ENCODE measurements at places on chromosomes 16 and 17. TPM values are rescaled to one million over a fixed set of nuclear protein-coding genes. Genes with fewer than 3 reads are reported as not detected.
A peak's percentile ranks its signal among the peaks of the same experiment; 100 is the strongest.

DNA sequence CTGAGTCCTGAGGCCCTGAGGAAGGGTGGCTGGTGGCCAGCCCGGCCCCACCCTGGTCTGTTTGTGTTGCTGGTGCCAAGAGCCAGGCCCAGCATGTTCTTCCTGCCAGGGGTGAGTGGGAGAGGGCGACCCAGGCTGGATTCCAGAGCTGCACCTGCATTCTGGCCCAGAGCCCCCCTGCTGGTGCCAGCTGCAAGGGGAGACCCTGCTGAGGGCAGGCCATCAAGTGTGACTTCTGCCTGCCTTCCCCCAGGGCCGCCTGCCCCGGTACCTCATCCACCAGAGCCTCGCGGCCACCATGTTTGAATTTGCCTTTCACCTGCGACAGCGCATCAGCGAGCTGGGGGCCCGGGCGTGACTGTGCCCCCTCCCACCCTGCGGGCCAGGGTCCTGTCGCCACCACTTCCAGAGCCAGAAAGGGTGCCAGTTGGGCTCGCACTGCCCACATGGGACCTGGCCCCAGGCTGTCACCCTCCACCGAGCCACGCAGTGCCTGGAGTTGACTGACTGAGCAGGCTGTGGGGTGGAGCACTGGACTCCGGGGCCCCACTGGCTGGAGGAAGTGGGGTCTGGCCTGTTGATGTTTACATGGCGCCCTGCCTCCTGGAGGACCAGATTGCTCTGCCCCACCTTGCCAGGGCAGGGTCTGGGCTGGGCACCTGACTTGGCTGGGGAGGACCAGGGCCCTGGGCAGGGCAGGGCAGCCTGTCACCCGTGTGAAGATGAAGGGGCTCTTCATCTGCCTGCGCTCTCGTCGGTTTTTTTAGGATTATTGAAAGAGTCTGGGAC is 2.4 kb upstream of the TCAP start:
- peak; percentile 82 for DNase-seq

Gene PTX4
- not detected for total RNA-seq

DNA sequence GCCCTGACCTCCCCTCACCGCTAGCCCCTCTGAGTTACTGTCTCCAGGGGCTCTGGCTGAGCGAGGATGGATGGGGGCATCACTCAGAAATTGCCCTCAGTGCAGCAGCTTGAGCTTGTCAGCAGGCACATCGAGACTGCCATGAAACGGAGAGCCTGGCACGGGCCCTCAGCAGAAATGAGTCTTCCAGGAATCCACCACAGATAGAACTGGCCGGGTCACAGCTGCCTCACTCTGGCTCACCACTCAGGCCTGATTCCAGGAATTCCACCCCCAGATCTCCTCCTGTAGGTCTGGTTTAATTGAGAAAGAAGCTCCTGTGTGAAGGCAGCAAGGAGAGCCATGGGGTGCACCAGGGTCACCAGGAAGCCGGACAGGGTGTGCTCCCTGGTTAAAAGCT is 85.5 kb downstream of the GSG1L start:
- no peak for DNase-seq

Gene STX1B
- 0.14 TPM for total RNA-seq

Gene CES3
- total RNA-seq = 264 TPM

GRCh38 chr17:39264119-39264518 is 38.4 kb upstream of the STAC2 start:
- no peak for DNase-seq

Gene ZNF469
- total RNA-seq = 0.35 TPM

Gene REXO5
- total RNA-seq = 4.1 TPM

Gene KRT23
- total RNA-seq = not detected

DNA sequence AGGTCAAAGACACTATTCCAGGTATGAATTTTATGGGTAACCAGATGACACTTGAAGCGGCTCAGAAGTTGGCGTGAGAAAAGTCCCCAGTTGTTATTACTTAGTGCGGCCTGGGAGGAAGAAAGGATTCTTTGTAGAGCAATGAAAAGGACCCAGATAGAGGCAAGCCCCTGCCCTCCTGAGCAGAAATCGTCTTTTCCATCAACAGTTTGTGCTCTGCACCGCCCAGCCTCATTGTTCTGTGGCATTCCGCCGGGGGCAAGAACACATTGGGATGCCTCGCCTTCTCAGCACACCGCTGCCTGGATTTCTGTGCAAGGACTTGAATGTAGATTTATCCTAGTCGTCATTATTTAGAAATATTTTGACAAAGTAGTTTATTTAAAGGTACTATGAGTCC is 32.7 kb upstream of the CRHR1 start:
- no peak for DNase-seq

GRCh38 chr16:88317613-88317965 is 65.2 kb upstream of the ZNF469 start:
- DNase-seq = no peak

DNA sequence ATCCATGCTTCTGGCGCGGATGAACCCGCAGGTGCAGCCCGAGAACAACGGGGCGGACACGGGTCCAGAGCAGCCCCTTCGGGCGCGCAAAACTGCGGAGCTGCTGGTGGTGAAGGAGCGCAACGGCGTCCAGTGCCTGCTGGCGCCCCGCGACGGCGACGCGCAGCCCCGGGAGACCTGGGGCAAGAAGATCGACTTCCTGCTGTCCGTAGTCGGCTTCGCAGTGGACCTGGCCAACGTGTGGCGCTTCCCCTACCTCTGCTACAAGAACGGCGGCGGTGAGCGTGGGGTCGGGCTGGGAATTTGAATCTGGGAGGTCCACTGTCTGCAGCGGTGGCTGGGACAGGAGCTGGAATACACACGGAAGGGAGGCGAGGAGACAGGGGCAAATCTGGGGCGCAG is 904 bp downstream of the SLC6A2 start:
- DNase-seq = no peak

Gene CCR7
- total RNA-seq = 0.87 TPM

Gene KRTAP9-8
- total RNA-seq = not detected

- no peak for DNase-seq
These were observed 23.0 kb downstream of the WNT3 start for GRCh38 chr17:46795379-46795952.

- DNase-seq = no peak
These were observed 42.7 kb downstream of the ATF7IP2 start for GRCh38 chr16:10428433-10429168.

DNA sequence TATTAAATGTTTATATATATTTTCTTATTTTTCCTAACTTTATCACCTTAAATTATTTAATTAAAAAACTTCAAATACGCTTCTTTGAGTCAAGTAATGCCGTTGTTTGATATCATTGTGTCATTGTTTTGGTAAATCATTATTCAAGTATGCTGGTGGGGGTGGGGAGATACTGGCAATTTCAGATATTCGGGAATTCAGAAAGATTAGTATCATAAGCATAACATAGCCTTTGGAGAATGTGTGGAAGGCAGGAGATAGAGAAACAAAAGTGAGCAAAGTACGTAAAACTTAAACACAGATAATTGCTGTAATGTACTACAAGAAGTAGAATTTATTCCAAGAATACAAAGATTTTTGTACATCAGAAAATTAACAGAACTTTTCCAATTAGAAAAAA is 49.8 kb downstream of the TANC2 start:
- no peak for DNase-seq

Gene ITGAX
- total RNA-seq = 8.6 TPM

DNA sequence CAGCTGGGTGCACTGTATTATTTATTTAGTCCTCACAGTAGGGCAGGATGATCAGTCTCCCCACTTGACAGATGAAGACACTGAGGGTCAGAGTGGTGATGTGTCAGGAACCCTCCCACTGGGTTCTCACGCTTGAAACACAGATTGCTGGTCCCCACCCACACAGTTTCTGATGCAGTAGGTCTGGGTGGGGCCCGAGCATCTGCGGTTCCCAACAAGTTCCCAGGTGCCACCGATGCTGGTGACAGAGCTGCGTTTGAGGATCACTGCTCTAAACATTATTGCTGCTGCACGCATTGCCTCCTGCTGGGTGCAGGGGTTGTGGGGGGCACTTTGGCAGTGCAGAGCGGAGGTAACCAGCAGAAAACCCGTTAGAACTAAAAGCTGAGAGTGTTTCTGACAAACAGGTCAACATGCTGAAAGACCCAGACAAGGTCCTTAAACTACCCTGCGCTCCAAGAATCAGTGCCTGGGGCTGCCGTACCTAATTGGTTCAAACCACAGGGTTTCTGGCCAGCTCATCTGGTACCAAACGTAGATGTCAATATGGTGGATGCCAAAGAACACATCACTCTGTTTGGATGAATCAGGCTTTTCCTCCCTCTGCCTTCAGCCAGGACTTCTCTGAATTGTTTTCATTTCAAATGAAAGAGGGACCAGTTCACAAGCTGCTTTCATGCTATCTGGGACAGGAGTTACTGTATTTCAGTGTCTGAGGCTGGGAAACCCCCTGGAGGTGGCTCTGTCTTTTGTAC is 76.0 kb downstream of the ABCC1 start:
- DNase-seq = no peak

GRCh38 chr16:67967958-67968399 is 458 bp downstream of the SLC12A4 start:
- DNase-seq = no peak

Gene RNF222
- total RNA-seq = not detected

Gene CHCT1
- total RNA-seq = not detected

- DNase-seq = no peak
These were observed 16.1 kb upstream of the KRTAP17-1 start for GRCh38 chr17:41331606-41332005.

- DNase-seq = peak; percentile 26
These were observed 117.0 kb downstream of the ZNF778 start for GRCh38 chr16:89334461-89334860.

Gene ZP2
- not detected for total RNA-seq

DNA sequence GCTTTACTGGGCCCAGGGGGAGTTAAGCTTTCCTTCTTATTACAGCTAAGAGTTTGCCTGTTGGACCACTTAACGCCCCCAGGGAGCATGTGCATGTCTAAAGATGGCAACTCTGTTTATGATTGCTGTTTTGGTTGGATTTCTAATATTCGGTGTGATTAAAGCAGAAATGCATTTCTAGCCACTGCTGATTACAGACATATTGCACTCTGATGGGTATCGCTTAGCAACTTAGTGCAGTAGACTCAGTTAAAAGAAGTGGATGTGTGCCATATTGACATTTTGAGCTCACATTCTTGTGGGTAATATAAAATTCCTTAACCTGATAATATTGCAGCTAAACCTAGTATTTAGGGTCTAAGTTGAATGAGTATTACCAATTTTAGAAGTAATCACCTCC is 4.2 kb downstream of the NF1 start:
- DNase-seq = no peak

Gene TRAF4
- 66.0 TPM for total RNA-seq

GRCh38 chr16:72410492-72410891 is 238.5 kb upstream of the PMFBP1 start:
- DNase-seq = no peak

DNA sequence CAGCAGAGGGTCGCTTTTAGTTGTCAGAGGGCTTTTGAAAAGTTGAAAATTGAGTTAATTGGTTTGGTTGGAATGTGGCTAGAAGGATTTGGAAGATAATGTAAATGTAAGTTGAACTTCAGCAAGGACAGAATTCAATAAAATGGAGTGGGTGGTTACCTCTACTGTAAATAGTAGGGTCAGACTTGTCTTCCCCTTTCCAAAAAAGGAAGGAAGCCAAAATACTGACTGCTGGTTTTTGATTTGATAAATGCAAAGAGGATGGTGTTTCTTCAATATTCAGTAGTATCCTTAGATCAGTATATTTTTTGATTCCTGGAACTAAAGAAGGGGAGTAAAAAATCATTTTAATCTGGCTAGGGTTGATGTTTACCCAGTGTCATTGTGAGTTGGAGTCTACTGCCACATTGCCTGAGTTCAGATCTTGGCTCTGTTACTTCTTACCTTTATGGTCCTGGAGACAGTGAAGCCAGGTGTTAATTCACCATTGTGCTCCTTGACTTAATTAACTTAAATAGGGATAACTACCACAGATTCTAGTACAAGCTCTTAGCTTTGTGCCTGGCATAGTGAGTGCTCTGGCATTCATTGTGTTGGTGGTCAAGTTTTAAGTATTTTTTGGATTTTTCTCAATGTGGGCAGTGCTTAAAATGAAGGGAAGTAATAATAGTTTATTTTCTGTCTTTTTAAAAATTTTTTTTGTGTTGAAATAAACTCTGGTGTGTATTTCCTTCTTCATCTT is 4.4 kb downstream of the HAPSTR1 start:
- no peak for DNase-seq

DNA sequence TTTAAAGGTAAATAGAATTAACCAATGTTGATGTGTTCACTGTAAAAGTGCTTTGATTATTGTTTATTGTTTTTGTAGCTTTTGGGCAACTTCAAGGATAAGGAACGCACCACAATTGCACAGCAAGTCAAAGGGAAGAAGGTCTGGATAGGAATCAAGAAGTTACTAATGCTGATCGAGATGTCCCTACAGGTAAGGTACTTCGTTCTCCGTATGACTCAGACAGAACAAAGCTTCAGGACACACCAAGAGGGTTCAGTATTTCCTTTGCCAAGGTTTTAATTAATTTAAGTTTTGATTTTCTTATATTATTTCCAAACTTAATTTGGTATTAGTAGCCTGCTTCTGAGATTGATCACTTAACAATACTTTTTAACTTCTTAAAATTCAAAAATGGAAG is 67.1 kb downstream of the WNT3 start:
- DNase-seq = no peak
